ENCODE measurements at places on chromosomes 5 and 9.

DNA sequence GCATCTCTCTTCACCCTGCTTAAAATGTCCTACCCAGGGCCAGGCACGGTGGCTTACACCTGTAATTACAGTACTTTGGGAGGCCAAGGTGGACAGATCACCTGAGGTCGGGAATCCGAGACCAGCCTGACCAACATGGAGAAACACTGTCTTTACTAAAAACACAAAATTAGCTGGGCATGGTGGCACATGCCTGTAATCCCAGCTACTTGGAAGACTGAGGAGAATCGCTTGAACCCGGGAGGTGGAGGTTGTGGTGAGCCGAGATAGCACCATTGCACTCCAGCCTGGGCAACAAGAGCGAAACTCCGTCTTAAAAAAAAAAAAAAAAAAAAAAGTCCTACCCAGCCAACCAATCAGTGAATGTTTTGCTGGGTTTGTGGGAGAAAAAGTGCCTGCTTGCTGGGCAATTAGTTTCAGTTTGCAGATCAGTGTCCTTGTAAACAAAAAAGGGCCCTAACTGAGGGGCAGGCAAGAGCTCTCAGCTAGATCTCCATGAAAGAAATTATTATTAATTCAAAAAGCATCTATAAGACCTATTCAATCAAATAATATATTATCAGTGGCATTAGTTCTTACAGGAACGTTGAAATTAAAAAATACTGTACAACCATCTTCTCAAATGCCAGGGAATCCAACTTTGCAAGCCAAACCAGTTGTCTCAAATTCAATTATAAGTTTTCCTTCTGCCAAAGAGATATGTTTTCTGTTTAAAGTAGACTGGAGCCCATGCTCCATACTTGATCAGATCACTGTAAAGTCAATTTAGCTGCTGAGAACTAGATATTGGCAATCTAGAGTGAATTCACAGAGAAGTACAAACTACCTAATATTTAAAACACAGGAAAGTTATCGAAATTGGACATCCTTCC, 3.9 kb downstream of the MEGF9 start:
- DNase-seq, result no peak

DNA sequence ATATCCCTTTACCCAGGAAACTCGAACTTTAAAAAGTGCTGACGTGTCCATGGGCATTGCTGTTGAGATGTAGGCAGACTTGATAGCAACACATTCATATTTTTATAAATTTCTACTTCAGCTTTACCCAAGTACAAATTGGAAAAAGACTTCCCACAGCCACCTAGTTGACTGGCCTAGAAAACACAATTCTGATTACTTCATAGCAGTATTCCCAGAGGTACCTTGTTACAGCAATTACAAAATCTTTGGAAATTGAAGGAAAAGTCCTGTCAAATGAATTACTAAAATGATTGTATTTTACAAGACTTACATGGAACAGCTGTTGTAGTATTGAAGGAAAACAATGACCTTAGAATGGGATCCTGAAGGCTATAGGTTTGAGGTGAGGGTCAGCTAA, 130.7 kb upstream of the NREP start:
- no peak for DNase-seq

GRCh38 chr5:180209137-180209581, at the start of gene RASGEF1C:
TSS of gene RASGEF1C (minus strand) at chr5:180209211. CDS start at chr5:180138052, 71,159 bp downstream.
- DNase-seq, result peak; percentile 45

DNA sequence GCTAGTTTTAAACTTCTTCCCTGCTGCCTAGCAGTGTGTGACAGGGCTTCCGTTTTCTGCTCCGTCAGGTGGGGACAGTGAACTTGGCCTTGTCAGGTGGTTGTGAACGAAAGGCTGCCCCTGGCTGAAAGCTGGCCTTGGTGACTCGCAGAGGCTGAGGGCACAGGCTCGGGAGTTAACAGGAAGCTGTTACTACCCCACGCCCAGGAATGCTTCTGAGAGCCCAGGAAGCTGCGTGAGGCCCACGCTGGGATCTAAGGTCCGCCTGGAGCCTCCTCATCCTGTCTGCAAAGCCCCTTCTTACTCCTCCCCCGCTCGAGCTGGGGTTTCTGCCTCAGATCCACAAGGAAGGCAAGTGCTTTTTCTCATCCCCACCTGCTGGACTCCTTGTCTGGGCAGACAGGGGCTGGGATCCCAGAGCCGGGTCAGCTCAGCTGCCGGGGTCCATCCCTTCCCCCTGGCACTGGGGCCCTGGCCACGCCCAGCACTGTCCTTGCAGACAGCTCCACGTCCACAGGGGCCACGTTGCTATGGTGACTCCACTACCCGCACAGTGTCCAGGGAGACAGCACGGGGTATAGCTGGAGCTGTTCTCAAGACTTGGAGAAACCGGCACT, 124.7 kb upstream of the TBC1D2 start:
- no peak for DNase-seq

DNA sequence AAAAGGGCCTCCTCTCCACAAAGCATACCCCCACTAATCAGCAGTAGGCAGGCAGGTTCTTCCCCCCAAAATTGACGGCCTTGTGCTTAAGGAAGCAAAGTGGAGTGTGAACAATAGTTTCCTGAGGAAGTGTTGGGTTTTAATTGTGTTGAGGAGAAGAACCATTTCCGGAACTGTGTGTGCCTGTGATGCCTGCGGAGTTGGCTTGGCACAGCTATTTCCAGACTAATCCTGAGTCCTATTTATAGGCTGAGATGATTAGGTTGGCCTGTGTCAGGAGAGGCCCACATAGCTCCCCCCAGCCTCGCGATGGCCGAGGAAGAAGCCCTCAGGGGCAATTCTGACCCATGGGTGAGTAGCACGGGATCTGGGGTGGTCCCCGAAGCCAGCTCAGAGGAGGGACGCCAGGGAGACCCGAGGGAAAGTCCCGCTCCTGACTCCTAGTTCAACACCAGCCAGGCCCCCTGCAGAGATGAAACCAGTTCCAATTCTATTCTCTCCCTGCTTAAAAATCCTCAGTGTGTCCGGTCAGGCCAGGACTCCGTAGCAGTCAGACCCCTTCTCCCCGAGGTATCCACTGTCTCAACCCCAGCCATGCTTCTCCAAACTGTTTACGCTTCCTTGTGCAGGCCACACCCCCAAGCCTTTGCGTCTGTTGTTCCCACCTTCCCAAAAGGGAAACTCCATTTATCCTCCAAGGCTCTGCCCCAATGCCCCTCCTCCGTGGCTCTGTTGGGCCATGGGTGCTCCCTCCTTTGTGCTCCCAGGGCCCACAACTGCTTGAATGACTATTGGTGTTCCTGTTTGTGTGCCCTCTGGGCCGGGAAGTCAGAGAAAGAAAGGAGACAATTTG, 18.1 kb downstream of the GSN start:
- no peak for DNase-seq

DNA sequence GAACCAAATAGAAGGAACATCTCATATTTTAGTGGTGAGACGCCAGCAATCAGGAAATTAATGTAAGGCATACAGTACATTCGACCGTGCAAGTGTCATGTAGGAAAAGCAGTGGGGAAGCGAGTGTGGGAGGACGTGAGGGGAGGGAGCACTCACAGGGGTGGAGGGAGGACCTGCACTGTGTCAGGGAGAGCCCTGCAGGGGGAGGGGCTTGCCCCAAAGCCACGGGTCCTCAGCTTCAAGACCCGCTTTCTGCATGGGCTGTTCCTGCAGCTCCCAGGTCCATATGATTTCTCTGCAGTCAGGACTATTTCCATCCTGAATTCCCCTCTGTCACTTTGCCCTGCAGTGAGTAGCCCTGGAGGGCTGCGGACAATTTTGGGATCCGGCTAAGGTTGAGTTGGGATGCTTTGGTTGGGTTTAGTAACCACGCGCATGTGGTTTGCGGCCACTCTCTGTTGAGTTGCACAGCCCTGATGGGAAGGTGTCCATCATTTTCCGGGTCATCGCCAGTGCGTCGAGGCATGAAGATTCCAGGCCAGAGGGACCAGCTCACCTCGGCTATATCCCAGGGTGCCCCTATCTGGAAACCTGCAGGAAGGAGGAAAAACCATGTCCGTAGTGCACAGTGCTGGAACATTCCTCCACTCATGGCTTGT, 61.9 kb downstream of the IRX1 start:
- no peak for DNase-seq

DNA sequence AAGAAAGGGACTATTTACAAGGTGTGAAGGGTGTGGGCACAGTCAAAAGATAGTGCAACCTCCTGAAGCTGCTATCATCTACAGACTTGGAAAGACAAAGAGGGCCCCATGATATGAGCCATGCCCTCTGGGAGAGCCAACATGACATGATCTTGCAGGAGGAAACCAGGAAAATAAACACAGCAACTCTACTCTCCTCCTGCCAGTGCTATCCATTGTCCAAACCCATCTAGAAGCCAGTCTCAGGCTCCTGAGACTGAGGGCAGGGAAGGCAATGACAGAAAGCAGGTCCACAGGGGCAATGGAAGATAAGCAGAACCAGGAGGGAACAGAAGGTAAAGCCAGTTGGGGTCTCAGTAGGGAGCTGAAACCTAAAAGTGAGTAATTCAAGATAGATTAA, 37.1 kb downstream of the PLPP1 start:
- no peak for DNase-seq

GRCh38 chr5:175235251-175235960, 208.6 kb downstream of the DRD1 start:
- DNase-seq, result no peak

GRCh38 chr5:78062645-78063044, 231.9 kb downstream of the AP3B1 start:
- no peak for DNase-seq

DNA sequence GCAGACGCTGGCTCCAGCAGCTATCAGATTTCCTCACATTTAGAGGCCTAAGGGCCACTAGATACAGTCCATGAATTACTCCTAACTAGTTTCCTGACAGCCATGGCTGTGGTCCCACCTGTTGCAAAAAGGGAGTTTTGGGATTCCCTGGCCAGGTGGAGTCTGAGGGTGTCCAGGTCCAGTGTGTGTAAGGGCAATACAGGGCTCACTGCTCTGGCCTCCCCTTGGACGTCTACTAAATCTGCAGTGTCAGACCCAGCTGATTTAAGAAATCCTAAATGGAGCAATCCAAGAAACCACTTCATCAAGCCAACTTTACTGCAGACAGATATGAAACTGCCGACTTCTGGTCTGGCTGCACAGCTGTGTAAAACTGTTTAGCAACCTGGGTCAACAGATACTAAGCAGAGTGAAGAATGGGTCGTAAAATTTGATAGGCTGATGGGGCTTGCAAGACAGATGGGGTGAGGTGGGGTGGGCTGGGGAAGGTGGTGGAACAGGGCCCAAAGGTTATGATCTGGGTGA, 116.4 kb downstream of the GADD45G start:
- no peak for DNase-seq

GRCh38 chr9:35905051-35905781, 786 bp upstream of the HRCT1 start:
- DNase-seq, result no peak

DNA sequence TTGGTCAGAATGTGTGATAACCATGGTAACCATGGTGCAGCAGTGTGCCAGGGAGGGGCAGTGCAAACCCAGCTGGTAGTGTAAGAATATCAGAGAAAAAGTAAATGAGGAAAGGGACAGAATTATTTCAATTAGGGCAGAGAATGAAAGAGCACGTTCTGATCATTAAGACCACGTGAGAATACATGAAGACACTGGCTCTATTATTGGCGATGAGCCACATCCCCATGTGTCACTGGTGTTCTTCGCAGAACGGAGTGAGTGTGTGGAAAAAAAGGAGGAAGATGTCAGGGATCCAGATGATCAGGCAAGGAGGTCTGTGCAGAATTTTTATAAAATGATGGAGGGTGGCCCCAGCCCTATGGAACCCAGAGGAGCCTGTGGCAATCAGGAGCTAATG, 315.5 kb downstream of the SEMA5A start:
- no peak for DNase-seq

DNA sequence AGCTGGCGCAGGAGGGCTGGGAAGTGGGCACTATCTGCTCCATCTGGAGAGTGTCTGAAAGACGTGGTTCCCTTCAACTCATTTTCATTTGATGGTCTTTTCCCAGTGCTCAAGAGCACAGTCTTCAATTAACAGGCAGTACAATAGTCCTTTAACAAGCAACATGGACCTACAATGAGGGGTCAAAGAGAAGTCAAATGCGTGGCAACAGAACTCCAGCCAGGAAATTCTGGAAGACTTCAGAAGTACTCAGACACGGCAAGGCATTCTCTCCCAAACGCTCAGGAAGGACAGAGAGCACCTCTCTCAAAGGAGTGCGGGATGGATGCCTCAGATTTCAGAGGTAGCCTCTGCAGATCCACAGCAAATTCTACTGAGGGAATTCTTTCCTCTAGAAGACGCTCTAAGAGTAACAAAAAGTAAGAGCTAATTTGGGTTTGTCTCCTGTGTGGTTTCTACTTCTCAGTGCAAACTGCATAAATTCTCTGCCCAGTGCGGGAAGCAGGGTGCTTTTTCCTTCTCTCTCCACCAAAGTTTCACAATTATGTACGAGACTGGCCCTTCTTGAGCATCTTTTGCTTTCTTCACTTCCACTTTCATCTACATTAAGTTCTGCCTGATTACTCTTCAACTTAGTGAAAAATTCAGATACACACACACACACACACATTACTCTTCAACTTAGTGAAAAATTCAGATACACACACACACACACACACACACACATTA, 56.4 kb downstream of the LHFPL2 start:
- no peak for DNase-seq

DNA sequence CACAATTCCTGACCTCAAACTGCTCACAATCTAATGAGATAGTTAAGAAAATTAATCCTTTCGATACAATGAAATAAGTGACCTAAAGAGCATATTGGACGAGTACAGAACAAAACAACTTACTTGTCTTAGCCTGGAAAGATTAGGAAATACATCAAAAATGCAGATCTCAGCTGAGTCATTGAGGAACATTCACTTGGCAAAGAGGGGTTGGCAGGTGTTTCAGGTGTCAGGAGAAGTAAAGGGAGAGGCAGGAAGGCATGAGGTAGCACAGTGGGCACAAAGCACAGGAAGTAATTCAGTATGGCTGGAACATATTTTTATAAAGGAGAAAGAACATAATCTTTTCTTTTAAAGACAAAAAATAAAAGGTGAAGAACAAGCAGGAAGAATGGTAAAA, 628.8 kb upstream of the RGMB start:
- DNase-seq, result no peak

GRCh38 chr5:180135128-180135955, 63.8 kb upstream of the RNF130 start:
- no peak for DNase-seq

DNA sequence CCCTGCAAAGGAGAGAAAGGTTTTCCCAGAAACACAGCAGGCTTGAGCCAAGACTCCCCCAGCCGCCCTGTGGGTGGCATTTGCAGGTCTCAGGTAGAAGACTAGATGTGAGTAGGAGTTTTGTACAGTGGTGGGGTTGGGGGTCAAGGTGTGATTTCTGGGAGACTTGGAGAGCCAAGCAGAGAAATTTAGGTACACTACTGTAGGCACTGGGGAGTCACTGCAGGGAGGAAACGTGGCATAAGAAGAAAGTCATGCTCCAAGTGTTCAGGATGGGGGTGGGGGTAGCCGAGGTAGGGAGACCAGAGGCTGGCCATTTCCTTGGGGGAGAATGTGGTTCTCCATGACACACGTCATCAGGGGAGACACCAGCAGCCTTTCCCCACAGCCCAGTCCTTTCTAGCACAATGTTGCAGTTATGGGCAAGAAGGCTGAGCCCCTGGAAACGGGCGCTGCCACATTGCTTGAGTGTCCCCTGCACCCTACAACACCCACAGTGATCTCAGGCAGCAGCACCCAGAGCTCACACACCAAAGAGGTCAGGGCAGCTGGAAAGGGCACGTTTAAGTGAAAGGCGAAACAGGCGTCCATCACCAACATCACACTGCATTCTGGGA, 210.5 kb downstream of the FSTL4 start:
- no peak for DNase-seq

- no peak for DNase-seq
These were observed 12.9 kb downstream of the GLDC start for GRCh38 chr9:6632516-6633183.

All from activated T-cell treated with anti-CD3 and anti-CD28 coated beads for 4 hours (primary cell).